ENCODE measurements at places on chromosomes 7 and 10.

- no peak for DNase-seq
Measured at GRCh38 chr7:93314449-93314848, 82.3 kb downstream of the VPS50 start.

DNA sequence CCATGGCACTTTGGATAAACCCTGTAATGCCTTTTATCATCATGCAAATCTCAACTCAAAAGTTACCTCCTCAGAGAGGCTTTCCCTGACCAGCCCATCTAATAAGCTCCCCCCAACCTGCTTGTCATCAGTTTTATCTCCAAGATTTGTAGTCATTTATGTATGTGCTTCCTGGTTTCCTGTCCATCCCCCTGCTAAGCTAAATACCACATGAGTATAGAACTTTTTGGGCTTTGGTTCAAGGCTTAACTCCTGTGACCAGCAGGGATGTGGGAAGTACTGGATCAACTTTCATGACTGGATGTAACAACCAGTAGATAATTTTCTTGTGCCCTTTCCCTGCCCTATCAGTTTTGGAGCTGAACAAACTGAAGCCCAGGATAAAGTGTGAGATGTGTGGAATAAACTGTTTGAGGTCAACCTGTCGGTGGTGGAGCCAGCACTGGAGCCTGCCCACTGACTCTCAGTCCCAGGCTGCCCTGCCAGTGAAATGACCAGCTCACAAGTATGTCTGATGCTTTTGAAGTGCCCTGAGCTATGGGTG lies 148.6 kb downstream of the CYP26A1 start:
- no peak for DNase-seq

DNA sequence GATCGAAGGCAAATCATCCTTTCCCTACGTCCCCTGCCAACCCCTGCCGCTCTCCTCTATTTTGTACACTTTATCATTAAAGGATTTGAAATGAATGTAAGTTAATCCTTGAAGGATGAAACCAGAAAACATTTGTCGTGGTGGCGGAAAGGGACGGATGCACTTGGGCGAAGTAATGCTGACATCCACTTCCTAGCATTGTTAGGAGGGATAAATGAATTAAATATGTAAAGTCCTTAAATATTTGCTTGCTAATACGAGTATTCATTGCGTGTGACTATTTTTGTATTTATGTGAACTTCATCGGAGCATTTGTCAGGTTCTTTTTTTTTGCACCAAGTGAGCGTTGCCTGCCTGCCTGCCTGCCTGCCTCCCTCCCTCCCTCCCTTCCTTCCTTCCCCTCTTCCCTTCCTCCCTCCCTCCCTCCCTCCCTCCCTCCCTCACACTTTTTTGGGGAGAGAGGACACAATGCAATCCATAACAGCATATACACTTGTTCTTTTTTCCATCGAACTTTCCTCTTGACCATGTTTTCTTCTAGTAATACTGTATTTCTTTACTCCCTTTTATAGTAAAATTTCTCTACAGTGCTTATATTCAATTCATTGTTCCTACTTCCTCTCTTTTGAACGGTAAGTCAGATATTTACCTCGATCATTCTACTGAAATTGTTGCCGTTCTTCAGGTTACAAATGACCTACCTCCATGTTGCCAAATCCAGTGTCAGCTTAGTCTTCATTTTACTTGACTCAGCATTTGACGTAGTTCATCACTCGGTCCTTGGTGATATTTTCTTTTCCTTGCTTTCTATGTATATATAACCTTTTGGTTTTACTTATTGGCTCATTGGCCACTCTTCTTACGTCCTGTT lies 831 bp downstream of the CCDC7 start:
- no peak for DNase-seq

- no peak for DNase-seq
Measured at GRCh38 chr10:79404690-79405131, 40.7 kb downstream of the ZCCHC24 start.

DNA sequence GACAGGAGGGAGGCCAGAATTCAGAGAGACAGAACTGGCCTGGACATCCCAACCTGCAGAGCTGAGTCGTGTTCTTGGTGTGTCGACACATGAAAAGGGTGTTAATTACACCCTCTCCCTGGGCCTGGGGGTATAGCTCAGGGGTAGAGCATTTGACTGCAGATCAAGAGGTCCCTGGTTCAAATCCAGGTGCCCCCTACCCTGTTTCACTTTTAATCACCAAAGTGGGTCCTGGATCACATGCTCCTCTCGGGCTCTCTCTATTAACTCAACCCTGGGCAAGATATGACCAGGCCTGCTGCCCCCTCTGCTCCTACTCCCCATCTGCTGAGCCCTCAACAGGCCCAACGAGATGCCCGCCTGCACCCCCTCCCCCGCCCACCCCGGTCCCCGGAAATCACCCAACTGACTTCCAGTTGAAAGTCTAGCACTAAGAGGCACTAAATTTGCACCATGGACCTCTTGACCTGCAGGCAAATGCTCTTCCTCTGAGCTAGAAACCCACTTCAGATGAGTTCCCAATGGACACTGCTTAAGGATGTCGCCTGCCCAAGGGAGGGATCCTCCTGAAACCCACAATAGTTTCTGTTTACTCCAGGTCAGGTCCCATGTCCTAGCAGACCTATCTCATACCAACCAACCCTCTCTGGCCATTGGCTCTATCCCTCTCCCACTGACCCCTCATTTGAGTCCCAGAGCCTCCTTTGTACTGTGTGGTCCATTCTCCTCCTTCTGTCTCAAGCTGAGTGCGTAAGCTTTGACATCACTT lies 137.6 kb downstream of the ZNF467 start:
- no peak for DNase-seq

GRCh38 chr7:100875356-100875751 lies 451 bp downstream of the SRRT start:
- peak; percentile 69 for DNase-seq

GRCh38 chr7:77188731-77189437 lies 10.7 kb downstream of the FGL2 start:
- no peak for DNase-seq

- DNase-seq: no peak
Measured at GRCh38 chr7:98703916-98704315, 86.8 kb downstream of the NPTX2 start.

GRCh38 chr7:70436790-70437350 lies 695.1 kb upstream of the GALNT17 start:
- DNase-seq: no peak

- no peak for DNase-seq
Measured at GRCh38 chr10:76091926-76092325, 660.5 kb downstream of the LRMDA start.

GRCh38 chr7:20959281-20959680 lies 172.6 kb upstream of the SP8 start:
- DNase-seq: no peak

GRCh38 chr7:96244992-96245292 lies 77.0 kb downstream of the SLC25A13 start:
- no peak for DNase-seq
